Kasumi-1 (cell line): ENCODE measurements at places on chromosomes 4 and X.

DNA sequence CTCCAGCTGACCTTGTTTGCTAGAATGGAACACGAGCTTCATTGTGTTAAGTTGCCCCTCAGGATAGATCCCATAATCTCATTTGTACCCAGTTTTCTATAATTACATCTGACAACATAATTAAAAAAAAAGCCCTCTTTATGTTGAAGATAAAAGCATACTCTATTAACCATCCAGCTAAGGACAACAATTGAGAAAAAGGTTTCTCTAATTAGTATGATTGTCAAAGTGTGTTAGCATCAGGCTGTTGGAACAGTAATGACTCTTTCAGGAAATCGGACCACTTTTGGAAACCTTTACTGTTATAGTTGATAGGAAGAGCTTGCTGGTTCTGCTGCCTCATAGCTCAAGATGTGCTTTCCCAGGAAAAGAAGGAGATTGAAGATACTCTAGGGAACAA is 172.6 kb downstream of the FHIP1A start:
- DNase-seq: no peak

GRCh38 chr4:22323691-22324090 is 192.2 kb downstream of the ADGRA3 start:
- no peak for DNase-seq

- DNase-seq: no peak
Observed at GRCh38 chr4:123896446-123897071, 500.0 kb downstream of the SPRY1 start.

GRCh38 chr4:190017357-190018200 is 9.5 kb downstream of the FRG2 start:
- DNase-seq: no peak

GRCh38 chrX:149563359-149563758 is 13.6 kb upstream of the HSFX3 start:
- no peak for DNase-seq

GRCh38 chrX:69060631-69061408 is 104.4 kb downstream of the PJA1 start:
- no peak for DNase-seq

GRCh38 chr4:177879851-177880250 is 437.6 kb upstream of the AGA start:
- no peak for DNase-seq

- peak; percentile 80 for DNase-seq
Observed at GRCh38 chr4:147799986-147800555, 68.2 kb downstream of the ARHGAP10 start.

GRCh38 chr4:94544811-94545210 is 93.1 kb downstream of the PDLIM5 start:
- no peak for DNase-seq

- DNase-seq: no peak
Observed at GRCh38 chr4:168319486-168320019, 1.0 kb upstream of the DDX60 start.

DNA sequence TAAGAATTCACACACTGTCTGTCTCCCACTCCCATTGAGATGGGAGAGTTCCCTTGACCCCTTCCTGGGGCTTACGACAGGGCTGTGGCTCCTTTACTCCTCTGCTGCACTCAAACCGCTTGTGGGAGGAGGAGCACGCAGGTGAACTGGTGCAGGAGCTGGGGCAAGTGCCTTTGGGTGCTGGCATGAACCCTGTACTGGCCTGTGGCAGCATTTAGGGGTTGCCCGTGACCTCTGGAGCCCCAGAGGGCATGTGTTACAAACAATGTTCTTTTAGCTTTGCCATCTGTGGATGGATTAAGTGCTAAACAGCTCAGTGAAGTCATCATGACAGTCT is 21.8 kb upstream of the FTHL17 start:
- DNase-seq: no peak

- no peak for DNase-seq
Observed at GRCh38 chrX:11611965-11612364, 53.8 kb downstream of the ARHGAP6 start.

DNA sequence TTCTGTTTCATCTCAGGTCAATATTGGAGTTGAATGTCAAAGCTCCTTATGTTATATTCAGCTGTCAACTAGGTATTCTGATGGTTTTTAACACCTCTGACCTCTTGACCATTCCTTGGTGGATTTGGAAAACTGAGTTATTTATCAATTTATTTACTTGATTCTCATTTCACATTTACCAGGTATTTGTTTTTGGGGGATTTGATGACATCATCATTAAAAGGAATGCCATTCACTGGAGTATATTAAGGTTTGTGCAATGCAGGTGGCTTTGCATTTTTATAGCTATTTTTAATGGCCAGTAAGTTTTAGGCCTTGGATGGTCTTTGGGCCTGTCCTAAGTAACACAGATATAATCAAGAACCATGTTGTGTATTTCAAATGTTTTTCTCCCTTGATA is 67.2 kb downstream of the TSPAN7 start:
- no peak for DNase-seq

DNA sequence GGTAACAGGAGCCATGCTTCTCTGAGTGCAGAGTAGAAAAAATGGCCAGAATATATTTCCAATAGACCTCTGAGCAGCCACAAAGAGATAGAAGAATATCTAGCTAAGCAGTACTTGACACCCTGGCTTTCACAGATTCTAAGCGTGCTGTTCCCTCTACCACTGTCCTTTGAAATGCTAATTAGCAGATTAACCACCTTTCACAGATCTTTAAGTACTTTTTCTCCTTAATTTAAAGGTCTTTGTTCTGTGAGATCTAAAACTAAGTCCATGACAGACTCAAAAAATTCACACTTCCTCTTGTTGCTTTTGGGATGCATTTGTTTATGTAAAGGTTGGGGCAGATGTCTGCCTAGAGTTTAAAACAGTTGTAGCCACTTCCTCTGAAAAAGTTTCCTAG is 28.3 kb upstream of the MAGEC2 start:
- DNase-seq: no peak

DNA sequence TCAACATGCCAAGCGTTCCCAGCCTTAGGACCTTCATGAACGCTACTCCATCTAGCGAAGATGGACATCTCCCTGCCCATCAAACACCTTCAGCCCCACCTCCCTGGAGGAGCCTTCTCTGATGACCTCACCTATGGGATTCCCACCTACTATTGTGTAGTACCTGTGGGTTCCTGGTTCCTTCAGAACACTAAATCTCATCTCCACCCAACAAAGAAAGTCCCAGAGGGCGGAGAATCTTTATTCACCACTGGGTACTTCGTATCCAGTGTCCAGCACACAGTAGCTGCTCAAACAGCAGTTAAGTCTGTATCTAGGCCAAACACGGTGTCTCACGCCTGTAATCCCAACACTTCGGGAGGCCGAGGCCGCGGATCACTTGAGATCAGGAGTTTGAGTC is 10.1 kb downstream of the RBM47 start:
- DNase-seq: no peak

GRCh38 chrX:7120878-7121219 is 26.7 kb upstream of the STS start:
- no peak for DNase-seq
